ENCODE measurements at places on chromosomes 7 and 10. TPM values are rescaled to one million over a fixed set of nuclear protein-coding genes. Genes with fewer than 3 reads are reported as not detected.

The SSC4D gene
- total RNA-seq: 0.63 TPM

The NXPH1 gene
- not detected for total RNA-seq

The NKX1-2 gene
- not detected for total RNA-seq

The DRGX gene
- not detected for total RNA-seq

The OR2A5 gene
- total RNA-seq: not detected

The VPS37D gene
- total RNA-seq: 3.8 TPM

The SPDYE5 gene
- not detected for total RNA-seq

The TYW1B gene
- 1.4 TPM for total RNA-seq

The CDC14C gene
- not detected for total RNA-seq

The UPK3B gene
- total RNA-seq: 0.38 TPM

The ATP6V0A4 gene
- total RNA-seq: under 0.01 TPM

The IDI2 gene
- total RNA-seq: not detected

All from dermis microvascular lymphatic vessel endothelial cell (primary cell).